ENCODE measurements at places on chromosomes 2 and 18. TPM values are rescaled to one million over a fixed set of nuclear protein-coding genes. Genes with fewer than 3 reads are reported as not detected.

The ZEB2 gene
- 3.6 TPM for total RNA-seq

The CYTIP gene
- total RNA-seq, result 231 TPM

The ACVR1C gene
- total RNA-seq, result 6.9 TPM

The TSPYL6 gene
- total RNA-seq, result not detected

The SCYGR4 gene
- not detected for total RNA-seq

The TGFA gene
- total RNA-seq, result 4.2 TPM

The NEU4 gene
- not detected for total RNA-seq

The SRSF7 gene
- total RNA-seq, result 314 TPM

The SLC25A52 gene
- total RNA-seq, result not detected

The ZNF892 gene
- 5.9 TPM for total RNA-seq

The CCL20 gene
- total RNA-seq, result 3.2 TPM

The DRC1 gene
- total RNA-seq, result not detected

The METAP1D gene
- total RNA-seq, result 7.2 TPM

The REEP1 gene
- total RNA-seq, result 0.15 TPM

The CCDC141 gene
- total RNA-seq, result 8.2 TPM

The IL37 gene
- total RNA-seq, result not detected

The LRRTM1 gene
- total RNA-seq, result not detected

The HJURP gene
- total RNA-seq, result 0.44 TPM

The TFCP2L1 gene
- not detected for total RNA-seq

The TTN gene
- 8.1 TPM for total RNA-seq

The KIF1A gene
- total RNA-seq, result not detected

The KIDINS220 gene
- 52.0 TPM for total RNA-seq

The SLC8A1 gene
- total RNA-seq, result 0.79 TPM

The LAPTM4A gene
- total RNA-seq, result 47.4 TPM

The ABCB11 gene
- not detected for total RNA-seq

The TUBA3E gene
- total RNA-seq, result not detected

The RAX gene
- total RNA-seq, result not detected

All from CD4-positive, alpha-beta memory T cell (primary cell).